Cardiac muscle cell (in vitro differentiated cells and primary cell): ENCODE measurements at places on chromosomes 16 and 17. TPM values are rescaled to one million over a fixed set of nuclear protein-coding genes. Genes with fewer than 3 reads are reported as not detected.

The TMC7 gene
- total RNA-seq = 0.81 and 1.5 TPM in 2 replicates

The OR3A3 gene
- not detected in 2 replicates for total RNA-seq

- H3K27me3 ChIP-seq = no peaks in the 10 kb centered on the region
- no peak overlapping the region for H3K27ac ChIP-seq
- H3K4me3 ChIP-seq = no peak overlapping the region
- DNase-seq = no peak
- peaks cover 14% of the 10 kb centered on the region for H3K4me1 ChIP-seq
- no peaks in the 10 kb centered on the region for H3K36me3 ChIP-seq
Observed at GRCh38 chr16:19804538-19805323, 79.9 kb downstream of the GPRC5B start.

GRCh38 chr16:50712560-50712898 lies 19.1 kb downstream of the NOD2 start:
- peak; percentile 90 for DNase-seq
- no peaks in the 10 kb centered on the region for H3K27me3 ChIP-seq
- no peak overlapping the region for H3K27ac ChIP-seq
- H3K36me3 ChIP-seq = no peaks in the 10 kb centered on the region

DNA sequence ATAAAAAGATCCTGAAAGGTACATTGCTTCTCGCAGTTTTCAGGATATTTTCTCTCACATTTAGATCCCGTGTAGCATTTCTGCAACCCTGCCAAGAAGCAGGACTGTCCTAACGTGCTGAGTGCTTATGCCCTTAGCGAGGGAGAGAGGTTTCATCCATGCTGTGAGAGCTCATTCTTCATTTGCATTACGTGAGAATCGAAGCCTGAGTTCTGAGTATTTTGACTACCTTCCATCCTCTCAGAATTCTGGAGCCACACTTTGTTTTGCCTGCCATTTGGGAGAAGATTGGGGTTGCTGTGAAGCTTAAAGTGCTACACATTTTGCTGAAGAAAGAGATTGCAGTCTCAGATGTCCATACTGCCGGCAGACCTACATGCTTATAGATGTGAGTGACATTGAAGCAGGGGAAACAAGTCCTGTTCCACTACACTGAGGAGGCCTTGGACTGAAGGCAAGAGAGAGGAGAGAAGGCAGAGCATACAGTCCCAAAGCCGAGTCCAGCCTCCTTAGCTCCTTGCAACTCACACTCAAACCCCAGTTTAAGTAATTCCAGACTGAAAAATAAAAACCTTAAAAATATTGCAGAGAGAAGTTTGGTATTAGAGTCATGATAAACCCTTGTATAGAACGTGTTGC lies 183.0 kb downstream of the PRKCA start:
- no peaks in the 10 kb centered on the region for H3K27me3 ChIP-seq
- H3K4me3 ChIP-seq = no peak overlapping the region
- DNase-seq = no peak
- H3K27ac ChIP-seq = no peak overlapping the region
- no peaks in the 10 kb centered on the region for H3K4me1 ChIP-seq
- no peaks in the 10 kb centered on the region for H3K36me3 ChIP-seq

GRCh38 chr16:50036426-50036825 lies 11.4 kb downstream of the CNEP1R1 start:
- no peaks in the 10 kb centered on the region for H3K4me1 ChIP-seq
- DNase-seq = no peak
- no peak overlapping the region for H3K4me3 ChIP-seq
- peaks cover 17% of the 10 kb centered on the region for H3K36me3 ChIP-seq
- no peaks in the 10 kb centered on the region for H3K27me3 ChIP-seq
- H3K27ac ChIP-seq = no peak overlapping the region

DNA sequence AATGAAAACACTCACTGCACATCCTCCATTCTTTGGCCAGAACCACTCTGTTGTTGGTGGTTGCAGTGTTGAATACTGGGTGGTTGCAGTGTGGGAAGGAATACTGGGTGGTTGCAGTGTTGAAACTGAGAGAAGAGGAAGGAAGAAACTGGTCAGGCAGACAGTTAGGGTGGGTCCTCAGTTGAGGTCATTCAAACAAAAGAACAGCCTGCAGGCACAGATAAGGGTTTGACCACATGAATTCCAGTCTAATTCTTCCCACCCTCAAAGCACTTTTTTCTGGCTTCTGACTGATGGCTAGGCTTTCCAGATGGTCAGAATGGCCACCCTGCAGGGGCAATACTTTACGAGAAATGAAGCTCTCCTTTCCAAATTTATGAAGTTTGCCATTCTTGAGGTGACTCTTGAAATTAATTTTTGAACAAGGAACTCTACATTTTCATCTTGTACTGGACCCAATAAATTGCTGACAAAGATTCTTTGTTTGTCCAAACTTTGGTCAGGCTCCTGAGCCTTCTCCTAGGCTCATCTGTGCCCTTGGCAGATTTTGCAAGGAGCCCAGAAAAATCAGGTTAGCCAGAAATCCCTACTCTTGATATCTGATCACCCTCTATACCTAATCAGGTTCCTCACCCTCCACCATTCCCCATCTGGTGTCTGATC lies 596.6 kb upstream of the CDH5 start:
- H3K4me1 ChIP-seq = peaks cover 24% of the 10 kb centered on the region
- DNase-seq = peak; percentile 78
- no peaks in the 10 kb centered on the region for H3K36me3 ChIP-seq
- H3K27ac ChIP-seq = no peak overlapping the region
